Pancreas (tissue), 10 donors: ENCODE measurements at places on chromosomes 16 and 17. TPM values are rescaled to one million over a fixed set of nuclear protein-coding genes. Genes with fewer than 3 reads are reported as not detected.

GRCh38 chr16:14244196-14245010 lies 173.3 kb downstream of the MRTFB start:
- DNase-seq = no peak

DNA sequence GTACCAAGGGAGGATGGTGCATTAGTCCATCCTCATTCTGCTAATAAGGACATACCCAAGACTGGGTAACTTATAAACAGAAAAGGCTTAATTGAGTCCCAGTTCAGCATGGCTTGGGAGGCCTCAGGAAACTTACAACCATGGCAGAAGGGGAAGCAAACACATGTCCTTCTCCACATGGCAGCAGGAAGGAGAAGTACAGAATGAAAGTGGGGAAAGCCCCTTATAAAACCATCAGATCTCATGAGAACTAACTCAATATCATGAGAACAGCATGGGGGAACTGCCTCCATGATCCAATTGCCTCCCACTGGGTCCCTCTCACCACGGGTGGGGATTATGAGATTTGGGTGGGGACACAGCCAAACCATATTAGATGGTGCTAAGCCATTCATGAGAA lies 84.5 kb downstream of the SEC14L1 start:
- DNase-seq = no peak

GRCh38 chr16:13919330-13919682 lies 648 bp upstream of the ERCC4 start:
- DNase-seq = no peak

DNA sequence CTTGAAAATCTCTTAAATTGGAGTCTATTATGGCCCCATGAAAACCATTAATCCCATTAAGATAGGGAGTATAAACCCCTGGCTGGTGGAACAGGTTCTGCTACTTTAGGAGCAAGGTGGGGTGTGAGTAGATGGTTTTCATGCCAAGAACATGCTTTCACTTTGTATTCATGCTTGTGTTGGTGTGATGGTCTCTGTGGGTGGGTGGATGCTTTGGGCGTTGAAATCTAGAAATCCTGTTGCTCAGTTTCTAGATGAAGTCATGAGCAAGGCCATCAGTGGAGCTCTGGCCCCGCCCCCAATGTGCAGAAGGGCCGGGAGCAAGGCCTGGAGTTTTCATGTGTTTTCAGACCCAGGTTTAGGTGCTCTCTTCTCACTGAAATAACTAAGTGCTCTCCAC lies 20.1 kb downstream of the PLD6 start:
- no peak for DNase-seq

Gene HS3ST3A1
- total RNA-seq = 1.1 TPM

Gene ERN1
- 40.3 TPM for total RNA-seq

Gene LPO
- total RNA-seq = not detected

Gene CACNA1H
- total RNA-seq = 4.6 TPM

Gene ZNF597
- 1.4 TPM for total RNA-seq
